ENCODE measurements at places on chromosomes 11 and 22. TPM values are rescaled to one million over a fixed set of nuclear protein-coding genes. Genes with fewer than 3 reads are reported as not detected.

GRCh38 chr11:19347911-19348310 lies 107.2 kb upstream of the E2F8 start:
- DNase-seq, result no peak

GLYAT gene
- total RNA-seq, result 0.31 TPM

GRCh38 chr11:44133335-44133946 lies 38.0 kb downstream of the EXT2 start:
- no peak for DNase-seq

DNA sequence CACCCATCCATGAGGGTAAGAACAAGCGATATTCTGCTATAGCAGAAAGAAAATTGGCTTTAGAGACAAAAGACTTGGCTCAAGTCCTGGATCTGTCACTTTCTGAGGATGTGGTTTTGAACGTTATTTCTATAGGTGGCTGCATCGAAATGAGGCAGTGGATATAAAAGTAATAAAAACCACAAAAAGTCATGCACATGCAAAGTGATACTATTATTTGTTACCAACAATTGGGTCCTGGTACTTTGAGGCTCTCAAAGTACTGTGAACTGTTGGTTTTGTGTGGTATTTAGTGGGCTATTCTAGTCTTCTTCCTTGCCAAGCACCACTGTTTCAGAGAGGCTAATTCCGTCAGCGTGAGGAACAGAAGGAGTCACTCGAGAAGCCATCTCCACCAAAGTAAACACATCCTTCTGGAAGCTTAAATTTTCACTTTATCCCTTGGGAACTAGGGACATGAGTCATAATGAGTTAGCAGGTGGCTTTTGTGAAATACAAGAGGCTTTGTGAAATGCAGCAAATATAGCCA lies 13.1 kb downstream of the UBASH3B start:
- no peak for DNase-seq
